Umbilical cord (tissue), 2 donors: ENCODE measurements at places on chromosomes 2 and 18. TPM values are rescaled to one million over a fixed set of nuclear protein-coding genes. Genes with fewer than 3 reads are reported as not detected.

GRCh38 chr18:2978208-2978607, 34.7 kb downstream of the LPIN2 start:
- no peak for DNase-seq

DNA sequence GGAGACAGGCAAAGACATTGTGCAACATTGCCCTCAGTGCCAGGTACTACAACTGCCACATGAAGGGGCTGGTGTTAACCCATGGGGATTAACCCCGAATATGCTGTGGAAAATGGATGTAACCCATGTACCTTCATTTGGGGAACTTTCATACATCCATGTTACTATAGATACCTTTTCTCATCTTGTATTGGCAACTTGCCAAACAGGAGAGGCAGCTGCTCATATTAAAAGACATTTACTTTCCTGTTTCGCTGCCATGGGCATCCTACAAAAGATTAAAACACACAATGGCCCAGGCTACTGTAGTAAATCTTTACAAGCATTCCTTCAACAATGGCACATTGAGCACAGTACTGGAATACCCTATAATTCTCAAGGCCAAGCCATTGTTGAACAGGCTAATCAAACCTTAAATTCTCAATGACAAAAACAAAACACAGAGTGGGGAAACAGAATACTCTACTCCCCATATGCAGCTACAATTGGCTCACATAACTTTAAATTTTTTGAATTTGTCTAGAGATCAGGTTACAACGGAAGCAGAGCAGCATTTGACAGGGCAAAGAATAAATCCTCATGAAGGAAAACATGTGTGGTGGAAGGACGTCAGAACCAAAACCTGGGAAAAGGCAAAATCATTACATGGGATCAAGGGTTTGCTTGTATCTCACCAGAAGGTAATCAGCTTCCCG, 1723.5 kb upstream of the LRRTM1 start:
- no peak for DNase-seq

GNLY gene
- 2.2 TPM for total RNA-seq

DNA sequence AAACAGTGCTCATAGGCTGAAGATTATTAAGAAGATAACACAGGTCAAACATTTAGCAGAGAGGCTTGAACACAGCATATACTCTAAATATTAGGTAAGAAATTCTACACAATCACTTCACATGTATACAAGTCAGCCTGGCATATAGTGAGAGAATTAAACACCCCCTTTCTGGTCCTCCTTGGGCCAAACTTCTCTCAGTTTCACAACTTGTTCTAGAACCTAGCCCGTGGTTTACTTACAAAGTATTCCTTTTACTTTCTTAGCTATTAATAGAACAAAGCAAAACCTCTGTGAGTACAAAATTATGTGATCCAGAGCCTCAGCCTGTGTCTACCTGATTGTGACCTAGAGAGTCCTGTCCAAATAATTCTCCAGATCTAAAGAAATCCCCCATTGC, 562.8 kb downstream of the TNS1 start:
- no peak for DNase-seq

MYOM1 gene
- 42.6 TPM for total RNA-seq

LHCGR gene
- 2.6 TPM for total RNA-seq

- no peak for DNase-seq
Observed at GRCh38 chr18:57915865-57916582, 112.9 kb upstream of the ATP8B1 start.

GRCh38 chr2:126857502-126857901, 41.2 kb upstream of the TEX51 start:
- no peak for DNase-seq

- no peak for DNase-seq
Observed at GRCh38 chr2:11634584-11634983, 35.4 kb downstream of the NTSR2 start.

ITGB6 gene
- total RNA-seq: 19.0 TPM

CTNNA2 gene
- total RNA-seq: 0.96 TPM

TDRD15 gene
- 5.3 TPM for total RNA-seq

PLGLB2 gene
- total RNA-seq: 3.4 TPM

- DNase-seq: no peak
Observed at GRCh38 chr2:118591223-118591622, 256.2 kb downstream of the EN1 start.

DNA sequence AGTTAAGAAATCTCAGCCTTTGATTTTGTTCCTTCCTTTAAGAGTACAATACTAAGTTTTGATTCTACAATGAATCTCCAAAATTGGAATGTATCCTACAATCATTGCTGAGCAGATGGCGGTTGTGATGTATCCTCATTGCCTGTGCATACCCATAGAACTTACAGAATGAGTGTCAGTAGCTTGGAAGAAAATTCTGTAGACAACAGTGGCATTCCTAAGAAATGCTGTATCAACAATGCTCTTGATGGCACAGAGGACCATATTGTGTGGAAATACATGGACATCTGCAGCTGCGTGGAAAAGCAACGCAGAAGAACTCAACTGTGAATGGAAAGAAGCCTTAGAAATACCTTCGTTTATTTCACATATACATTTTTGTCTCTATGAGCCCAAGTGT, 30.2 kb downstream of the GAREM1 start:
- no peak for DNase-seq
